ENCODE measurements at places on chromosomes 2 and 18.

DNA sequence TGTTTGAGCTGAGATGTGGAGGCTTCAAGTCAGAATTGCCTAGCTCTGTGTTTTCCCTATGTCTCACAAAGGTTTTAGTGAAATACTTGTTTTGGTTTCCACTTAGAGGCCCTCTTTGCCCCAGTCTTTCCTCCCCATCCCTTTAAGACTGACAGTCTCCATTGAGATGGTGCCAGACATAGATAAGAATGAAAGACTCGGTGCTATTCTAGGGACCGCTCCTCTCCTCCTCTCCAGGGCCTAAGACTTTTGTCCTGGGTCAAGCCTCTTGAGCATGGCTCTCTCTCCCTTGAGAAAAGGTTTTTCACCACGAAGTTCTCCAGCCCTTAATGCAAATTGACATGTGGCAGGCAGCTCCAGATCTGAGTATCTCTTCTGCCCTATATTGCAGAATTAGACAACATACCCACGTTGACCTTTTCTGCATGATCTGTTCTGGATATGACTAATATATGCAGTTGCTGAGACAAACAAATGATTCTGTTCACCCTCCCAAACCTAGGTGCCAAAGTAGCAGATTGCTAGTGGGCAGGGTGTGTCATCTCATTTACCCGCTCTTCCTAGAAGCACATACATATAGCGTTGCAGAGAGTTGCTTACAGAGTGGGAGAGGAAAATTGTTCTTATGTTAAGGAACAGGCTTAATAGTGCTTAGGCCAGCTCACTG is 47.5 kb upstream of the ACSL3 start:
- DNase-seq: no peak

DNA sequence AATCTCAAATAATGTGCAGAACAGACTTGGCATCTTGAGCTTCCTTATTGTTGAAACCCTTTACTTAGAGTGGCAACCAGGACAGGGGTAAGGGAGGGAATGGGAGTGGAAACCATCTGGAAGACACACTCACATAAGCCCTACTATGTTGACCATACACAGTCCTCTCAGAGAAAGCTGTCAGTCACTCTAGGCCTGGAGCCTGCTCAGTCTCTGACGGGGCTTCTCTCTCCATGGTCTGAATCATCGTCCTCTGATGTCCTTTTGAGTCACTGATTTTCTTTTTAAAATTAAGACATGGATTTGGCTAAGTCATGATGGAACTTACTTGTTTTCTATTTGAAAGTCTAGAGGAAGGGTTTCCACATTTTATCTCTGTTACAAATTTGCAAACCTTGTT is 74.0 kb downstream of the MYO1B start:
- no peak for DNase-seq

DNA sequence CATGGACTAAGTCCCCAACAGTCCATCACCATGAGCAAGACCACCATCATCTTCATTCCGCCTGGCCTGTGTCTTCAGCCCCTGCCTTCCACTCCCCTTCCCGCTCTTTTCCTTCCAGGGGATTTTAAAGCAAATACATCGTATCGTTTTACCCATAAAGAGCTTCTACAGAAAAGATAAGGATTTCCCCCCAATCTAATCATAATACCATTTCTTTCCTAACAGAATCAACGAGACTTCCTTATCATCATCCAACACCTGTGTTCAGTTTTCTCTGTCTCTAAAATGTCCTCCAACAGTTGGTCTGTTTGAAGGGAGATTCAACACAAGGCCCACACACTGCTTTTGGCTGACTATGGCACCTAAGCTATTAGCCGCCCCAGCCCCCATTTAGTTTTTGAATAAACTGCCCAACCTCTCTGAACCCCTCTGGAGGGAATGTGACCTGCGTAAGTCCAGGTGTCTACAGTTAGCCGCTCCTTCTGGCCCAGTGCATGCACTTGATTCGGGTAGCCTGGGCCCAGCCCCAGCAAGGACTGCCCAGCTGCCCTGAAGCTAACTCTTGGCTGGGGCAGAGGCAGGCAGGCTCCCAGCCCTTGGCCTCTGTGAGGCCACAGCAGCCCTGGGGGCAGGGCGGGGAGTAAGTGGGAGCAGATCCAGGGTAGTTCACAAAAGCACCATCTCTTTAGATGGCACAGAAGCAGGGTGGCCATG is 25.3 kb upstream of the SEMA4C start:
- no peak for DNase-seq

- DNase-seq: no peak
Observed at GRCh38 chr2:215607766-215608165, 171.9 kb upstream of the FN1 start.

DNA sequence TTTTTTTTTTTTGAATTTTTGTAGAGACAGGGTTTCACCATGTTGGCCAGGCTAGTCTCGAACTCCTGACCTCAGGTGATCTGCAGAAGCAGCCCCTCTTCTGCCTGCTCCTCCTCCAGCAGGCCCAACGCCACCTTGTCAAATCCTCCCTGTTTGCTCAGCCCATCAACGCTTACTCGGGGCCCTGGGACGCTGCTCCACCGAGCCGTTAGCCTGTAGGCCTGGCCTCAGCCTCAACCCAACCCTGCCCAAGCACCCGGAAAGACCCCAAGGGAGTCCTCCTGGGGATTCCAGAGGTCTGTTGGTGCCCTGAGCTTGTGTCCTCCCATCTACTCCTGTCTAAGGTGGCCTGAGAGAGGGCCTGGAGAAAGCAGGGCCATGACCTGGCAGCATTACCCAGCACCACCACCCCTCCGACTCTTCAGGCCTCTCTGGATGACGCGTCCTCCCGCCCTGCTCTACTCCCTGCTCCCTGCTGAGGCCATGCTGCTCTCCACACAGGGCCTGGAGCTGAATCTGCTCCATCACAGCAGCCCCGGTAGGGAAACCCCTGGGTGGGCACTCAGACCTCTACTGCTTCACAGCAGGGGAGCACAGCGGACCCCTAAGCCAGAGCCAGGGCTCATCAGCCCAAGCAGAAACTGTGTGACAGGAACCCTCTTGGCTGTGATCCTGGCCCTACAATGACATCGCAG is 3.2 kb downstream of the STK25 start:
- DNase-seq: no peak

DNA sequence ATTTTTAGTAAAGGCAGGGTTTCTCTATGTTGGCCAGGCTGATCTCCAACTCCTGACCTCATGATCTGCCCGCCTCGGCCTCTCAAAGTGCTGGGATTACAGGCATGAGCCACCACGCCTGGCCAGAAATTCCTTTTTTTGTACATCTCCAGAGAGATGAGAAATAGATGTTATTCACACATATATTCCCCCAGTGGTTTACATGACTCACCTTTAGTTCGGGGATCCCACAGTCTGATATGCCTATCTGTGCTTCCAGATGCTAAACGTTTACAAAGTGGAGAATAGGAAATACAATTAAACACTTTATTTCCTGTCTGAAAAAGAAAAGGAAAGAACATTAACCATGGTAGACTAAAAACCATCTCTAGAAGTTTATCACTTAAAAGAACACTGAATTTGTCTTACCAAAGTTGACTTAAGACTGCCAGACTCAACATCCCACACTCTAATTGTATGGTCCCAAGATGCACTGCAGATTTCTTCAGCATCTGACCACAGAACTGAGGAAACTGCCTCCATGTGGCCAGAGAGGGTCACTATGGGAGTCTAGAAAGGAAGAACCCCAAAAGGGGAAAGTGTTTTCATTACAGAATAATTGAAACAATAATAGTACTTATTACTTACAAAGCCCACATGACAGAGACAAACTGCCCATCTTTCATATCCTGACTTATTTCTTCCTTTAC is 12.6 kb upstream of the ICA1L start:
- DNase-seq: no peak

DNA sequence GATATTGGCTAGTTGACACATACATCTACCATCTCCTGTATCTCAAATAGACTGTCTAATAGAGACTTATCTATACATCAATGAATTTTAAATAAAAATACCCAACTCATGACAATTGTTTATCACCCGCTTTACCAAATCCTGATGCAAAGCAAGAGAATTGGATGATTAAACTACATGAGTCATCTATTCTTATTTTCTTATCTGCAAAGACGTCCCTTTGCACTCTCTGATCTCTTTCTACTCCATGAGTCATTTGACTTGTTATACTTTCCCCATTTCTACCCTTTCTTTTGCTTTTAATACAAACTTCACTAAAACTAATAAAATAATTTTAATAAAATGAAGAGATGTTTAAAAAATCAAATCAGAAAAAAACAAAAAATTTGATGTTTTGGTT is 261.7 kb upstream of the MAP2 start:
- DNase-seq: no peak

- peak; percentile 61 for DNase-seq
Observed at GRCh38 chr18:47100212-47100831, 50.0 kb downstream of the HDHD2 start.

GRCh38 chr2:72745679-72746368 is 80.0 kb downstream of the EXOC6B start:
- DNase-seq: peak; percentile 61

DNA sequence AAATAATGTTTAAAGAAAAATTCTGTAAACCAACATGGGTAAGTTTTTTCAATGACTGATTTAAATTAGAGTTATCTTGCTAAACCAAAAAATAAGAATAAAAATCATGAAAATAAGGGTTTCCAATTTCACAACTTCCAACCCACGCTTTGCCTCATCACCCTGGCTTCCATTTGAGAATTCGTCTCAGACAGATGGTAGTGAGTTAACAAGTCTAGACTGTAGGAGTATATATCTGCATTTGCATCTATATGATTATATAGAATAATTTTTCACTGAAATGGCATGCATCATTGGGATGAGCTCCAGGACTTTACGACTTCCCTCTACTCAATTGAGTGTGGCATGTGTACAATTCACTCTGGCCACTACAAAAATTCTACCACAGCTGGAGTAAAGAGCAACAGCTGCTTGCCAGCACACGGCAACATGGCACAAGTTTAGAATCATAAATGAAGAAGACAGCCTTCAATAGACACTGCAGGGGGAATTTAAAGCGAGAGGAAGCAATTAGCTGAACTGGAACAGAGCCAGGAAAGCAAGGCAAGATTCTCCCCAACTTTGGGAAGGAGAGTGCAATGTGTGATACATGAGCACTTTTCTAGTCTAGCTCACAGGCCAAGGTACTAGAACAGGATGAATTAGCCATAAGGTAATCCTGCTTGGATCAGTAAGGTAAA is 1673.5 kb upstream of the CELF4 start:
- DNase-seq: no peak

DNA sequence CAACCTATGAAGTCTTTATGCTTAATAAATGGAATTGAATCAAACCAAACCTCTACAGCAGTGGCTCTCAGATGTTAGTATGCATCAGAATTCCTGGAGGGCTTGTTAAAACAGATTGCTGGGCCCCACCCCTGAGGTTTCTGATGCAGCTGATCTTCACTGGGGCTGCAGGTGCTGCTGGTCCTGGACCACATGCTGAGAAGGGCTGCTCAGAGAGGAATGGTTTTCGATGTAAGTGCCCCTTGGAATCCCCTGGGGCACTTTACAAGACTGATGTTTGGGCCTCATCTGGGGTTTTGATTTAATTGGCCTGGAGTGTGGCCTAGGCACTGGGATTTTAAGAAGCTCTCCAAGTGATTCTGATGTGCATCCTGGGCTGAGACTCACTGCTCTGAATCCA is 403.8 kb upstream of the HS6ST1 start:
- DNase-seq: no peak

GRCh38 chr2:134108113-134108512 is 145.8 kb upstream of the MGAT5 start:
- no peak for DNase-seq

- no peak for DNase-seq
Observed at GRCh38 chr18:22505141-22505591, 87.5 kb upstream of the CTAGE1 start.

DNA sequence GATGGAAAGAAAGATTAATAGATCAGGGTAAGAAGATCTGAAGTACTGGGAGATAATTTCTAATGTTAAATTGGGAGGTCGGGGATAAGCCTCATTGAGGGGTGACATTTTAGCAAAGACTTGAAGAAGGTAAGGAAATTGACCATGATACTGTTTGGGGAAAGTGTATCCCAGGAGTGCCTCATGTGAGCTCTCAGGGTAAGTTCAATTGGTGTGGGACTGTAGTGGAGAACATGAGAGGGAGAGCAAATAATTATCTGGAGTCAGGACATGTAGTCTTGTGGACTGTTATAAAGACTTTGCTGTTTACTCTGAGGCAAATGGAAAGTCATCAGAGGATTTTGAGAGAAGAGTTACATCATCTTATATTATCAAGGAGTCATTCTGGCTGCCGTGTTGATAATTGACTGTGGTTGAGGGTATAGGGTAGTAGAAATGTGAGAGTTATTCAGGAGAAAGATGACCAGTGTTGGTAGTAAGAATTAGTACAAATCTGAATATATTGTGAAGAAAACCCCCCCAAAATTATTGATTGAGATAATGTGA is 624.4 kb downstream of the ADCYAP1 start:
- DNase-seq: no peak

GRCh38 chr2:104744537-104744936 is 109.4 kb upstream of the POU3F3 start:
- DNase-seq: no peak

- no peak for DNase-seq
Observed at GRCh38 chr2:135685361-135685760, 56.3 kb upstream of the UBXN4 start.

GRCh38 chr2:29628862-29629261 is 292.5 kb downstream of the ALK start:
- peak; percentile 33 for DNase-seq

DNA sequence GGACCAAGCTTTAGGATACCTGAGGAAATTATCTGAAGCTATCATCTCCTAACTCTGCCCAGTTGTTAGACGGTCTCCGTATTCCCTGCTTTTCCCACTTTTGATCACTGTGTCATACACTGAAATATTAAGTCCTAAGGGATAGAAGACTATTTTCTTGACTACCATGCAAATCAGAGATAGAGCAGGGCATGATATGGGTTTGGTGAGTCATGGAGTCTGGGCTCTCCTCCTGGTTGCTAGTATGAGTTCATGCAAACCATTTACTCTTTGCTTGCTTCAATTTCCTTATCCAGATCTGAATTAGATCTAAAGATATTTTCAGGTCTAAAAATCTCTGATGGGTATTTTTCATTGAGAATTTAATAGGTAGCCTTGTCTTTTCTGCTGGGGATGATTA is 55.0 kb downstream of the EHBP1 start:
- DNase-seq: no peak

GRCh38 chr2:191234376-191234775 is 10.8 kb upstream of the MYO1B start:
- no peak for DNase-seq

- no peak for DNase-seq
Observed at GRCh38 chr2:134431838-134432434, 178.1 kb downstream of the MGAT5 start.

DNA sequence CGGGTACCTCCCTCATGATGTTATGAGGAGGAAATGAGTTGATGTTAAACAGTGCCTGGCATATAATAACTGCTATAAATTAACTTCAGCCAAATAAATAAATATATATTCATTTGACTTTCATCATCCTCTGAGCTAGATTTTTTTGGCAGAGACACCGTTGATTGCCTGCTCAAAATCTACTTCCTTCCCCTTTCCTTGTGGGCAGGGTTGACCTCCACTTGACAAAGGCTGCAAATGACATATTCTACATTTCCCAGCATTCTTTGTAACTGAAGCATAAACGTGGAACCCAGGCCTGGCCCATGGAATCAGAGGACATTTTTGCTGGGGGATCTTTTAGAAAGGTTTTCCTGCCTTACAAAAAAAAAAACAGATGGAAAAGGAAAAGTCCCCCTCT is 177.8 kb downstream of the TXNL1 start:
- no peak for DNase-seq

All from NCI-H1105 treated with DMSO at 0.1 percent for 48 hours (cell line).